NCI-H2081 (cell line): ENCODE measurements at places on chromosomes 12 and 14.

GRCh38 chr12:42186793-42187192 is 42.1 kb upstream of the GXYLT1 start:
- DNase-seq, result no peak

- DNase-seq, result no peak
Observed at GRCh38 chr14:61632401-61632800, 62.9 kb upstream of the HIF1A start.

DNA sequence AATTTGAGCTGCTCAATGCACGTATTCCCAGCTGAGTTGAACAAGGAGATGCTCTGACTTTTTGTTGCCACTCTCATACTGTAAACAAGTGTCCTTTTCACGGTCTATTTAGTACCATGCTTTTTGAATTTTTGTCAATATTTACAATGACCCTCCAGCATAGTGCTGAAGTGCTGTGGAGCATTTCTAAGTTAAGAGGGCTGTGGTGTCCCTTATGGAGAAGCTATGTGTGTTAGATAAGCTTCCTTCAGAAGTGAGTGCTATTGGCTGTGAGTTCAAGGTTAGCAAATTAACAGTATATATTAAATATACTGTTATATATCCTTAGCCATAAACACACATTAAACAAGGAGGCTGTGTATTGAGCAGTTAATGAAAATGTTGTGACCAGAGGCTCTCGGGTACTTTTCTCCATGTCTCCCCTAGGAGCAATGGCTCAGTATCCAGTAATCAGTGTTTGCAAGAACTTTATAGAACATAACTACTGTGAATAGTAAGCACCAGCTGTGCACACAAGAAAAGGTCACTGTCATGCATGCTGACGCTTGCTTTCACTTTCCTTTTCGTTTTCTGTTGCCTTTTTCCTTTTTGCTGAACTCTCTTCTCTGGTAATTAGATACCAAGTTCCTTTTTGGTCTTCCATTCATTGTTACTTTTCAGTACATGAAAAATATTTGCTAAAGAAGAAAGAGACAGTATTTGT is 187.2 kb upstream of the NEDD1 start:
- DNase-seq, result no peak

- DNase-seq, result no peak
Observed at GRCh38 chr12:104956870-104957718, 996 bp downstream of the SLC41A2 start.

DNA sequence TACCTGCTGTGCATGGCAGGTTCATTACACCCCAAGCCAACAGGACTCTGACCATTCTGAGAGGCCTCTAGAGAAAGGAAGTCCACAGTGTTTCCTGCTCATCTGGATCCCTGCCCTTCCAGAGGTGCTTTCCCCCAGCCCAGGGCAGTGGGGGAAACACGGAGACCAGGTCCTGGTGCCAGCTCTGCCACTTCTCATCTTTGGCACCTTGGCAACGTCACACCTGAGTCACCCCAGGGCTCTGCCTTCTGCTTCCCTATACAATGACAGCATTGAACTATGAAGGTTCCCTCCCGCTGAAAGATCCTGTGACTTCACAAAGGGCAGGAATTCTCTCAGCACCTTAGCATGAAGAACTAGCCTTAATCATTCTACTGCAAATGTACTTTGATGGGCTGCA is 74.9 kb downstream of the ANO2 start:
- DNase-seq, result no peak

GRCh38 chr12:79857675-79858074 is 77.2 kb downstream of the PPP1R12A start:
- no peak for DNase-seq

- DNase-seq, result no peak
Observed at GRCh38 chr14:74867673-74868072, 8.3 kb downstream of the PROX2 start.
